ENCODE measurements at places on chromosomes 3 and 15. TPM values are rescaled to one million over a fixed set of nuclear protein-coding genes. Genes with fewer than 3 reads are reported as not detected.

GRCh38 chr3:63193647-63194046 is 84.5 kb upstream of the SYNPR start:
- DNase-seq: peak; percentile 16

DNA sequence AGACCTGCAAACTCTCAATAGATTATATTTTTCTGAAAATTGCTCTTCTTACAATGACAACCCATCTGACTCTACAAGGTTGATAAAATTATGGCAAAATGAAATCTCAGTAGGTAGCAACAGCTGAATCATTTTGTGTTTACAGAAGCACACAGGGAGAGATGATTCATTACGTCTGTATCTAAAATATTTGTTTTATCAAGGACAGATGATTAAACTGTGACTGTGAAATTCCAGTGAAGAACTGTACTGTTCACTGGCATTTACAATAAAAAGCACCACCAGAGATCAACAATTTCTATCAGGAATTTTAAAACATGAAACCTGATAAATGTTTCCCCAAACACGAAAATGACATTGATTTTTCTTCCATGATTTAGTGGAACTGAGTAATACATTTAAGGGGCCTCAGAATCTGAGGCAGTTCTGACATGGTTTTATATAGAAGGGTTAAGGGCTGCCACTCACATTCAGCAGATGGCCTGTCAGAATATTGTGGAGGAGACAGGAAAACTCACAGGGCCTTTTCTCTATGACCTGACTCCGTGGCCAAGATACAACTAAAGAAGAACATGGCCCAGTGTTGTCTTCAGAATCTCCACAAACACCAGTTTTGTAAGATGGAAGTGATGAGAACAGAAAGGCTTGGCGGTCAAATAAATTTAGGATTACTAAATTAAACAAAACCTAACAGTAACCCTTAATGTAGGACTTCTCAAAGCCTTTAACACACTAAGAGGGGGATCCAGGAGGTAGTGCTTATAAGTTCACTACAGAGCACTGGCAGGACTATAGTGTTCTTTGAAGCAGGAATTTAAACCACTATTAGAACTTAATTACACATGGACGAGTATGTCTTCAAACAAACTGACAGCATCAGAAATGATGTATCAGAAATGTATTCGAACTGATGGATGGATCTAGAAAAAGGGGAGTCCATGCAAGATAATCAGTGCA is 25.9 kb downstream of the RAD18 start:
- DNase-seq: no peak

- DNase-seq: no peak
Observed at GRCh38 chr15:86060674-86061073, 19.0 kb upstream of the AGBL1 start.

- no peak for DNase-seq
Observed at GRCh38 chr15:51004103-51004551, 90.6 kb downstream of the TNFAIP8L3 start.

- DNase-seq: no peak
Observed at GRCh38 chr15:92391640-92392039, 2.0 kb upstream of the ST8SIA2 start.

GRCh38 chr3:64509206-64509605 is 178.6 kb downstream of the ADAMTS9 start:
- DNase-seq: no peak

DNA sequence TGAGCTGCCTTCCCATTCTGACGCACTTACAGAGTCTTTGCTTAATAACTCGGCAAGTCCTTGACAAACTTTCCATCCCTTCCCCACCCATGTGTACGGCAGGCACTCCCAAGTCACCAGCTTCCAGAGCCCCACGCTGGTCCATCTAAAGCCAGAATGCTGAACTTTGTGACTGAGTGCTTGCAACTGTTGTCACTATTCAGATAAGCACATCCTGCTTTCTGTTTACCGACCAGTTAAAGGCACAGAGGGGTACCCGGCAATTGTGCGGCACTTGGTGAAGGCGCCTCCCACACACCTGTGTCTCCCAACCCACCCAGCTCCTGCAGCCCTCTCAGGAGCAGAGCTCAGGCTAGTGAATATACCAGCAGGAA is 430.6 kb downstream of the FOXP1 start:
- peak; percentile 76 for DNase-seq

DNA sequence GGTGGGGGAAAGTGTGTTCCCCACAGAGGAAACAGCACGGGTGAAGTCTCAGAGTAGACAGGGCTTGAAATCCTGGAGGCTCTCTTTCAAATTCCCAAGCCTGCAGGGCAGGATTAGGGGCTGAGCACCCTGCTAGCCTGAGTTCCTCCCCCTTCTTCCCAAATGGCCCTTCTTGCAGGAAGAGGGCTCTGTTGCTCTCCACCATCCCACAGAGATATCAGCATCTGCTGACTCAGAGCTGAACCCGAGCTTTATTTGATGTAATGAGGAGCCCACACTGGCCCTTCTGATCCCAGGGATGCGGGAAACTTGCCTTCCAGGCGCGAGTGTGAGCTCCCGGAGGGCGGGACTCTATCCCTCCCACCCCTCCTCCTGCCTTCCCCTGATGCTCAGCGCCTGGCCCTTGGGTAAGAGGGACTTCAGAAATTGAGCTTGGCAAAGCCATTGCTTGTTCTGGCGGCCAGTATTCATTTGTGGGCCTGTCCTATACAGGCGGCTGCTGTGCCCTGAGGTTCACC is 1.4 kb upstream of the STRA6 start:
- DNase-seq: no peak

DNA sequence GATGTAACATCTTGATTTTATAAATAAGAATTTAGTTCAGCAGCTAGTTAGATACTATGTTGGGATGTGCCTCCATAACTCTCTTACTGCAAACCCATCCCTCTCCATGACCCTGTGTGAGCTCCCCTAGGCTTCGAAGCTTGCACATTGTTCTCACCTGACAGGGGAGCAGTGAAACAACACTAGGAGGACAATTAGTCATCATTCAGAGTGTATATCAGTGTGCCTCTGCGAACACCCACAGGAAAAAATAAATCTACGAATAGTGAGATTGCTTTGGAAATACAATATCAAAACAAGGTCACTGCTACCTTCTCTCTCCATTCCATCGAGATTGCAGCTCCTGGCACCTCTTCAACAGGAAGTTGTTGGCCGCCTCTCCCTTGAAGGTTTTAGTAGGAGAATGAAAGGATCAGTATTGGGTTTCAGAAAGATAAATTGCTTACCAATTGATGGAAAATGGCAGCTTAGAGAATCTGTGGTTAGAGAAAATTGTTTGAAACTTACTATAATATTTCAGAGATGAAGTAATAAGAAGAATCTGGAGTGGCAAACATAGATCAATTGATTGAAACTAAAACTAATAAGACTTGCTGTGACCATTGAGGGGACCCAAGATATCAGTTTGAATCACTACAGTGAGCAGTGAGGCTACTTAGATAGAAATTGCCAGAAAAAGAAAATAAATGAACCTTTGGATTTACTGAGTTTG is 103.2 kb downstream of the CHL1 start:
- DNase-seq: no peak

DNA sequence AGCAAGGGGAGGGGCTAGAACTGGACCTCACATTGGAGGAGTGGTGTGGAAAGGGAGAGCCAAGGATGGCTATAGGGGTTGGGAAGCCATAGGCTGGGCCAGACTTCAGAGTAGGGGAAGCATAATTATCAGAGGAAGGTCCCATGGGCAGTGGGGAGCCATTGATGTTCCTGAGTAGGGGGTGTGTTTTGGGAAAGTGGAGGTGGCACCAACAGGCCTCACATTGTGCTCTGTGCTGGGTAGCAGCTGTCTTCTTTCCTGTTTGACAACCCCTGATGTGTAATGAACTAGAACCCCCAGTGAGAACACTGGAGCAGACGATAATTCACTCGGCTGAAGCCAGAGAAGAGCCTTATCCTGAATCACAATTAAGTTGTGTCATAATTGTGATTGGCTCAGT is 41.2 kb downstream of the SLC6A11 start:
- no peak for DNase-seq

GRCh38 chr3:35498506-35499210 is 140.7 kb upstream of the ARPP21 start:
- DNase-seq: no peak

- no peak for DNase-seq
Observed at GRCh38 chr3:42838571-42838970, 29.3 kb downstream of the ACKR2 start.

DNA sequence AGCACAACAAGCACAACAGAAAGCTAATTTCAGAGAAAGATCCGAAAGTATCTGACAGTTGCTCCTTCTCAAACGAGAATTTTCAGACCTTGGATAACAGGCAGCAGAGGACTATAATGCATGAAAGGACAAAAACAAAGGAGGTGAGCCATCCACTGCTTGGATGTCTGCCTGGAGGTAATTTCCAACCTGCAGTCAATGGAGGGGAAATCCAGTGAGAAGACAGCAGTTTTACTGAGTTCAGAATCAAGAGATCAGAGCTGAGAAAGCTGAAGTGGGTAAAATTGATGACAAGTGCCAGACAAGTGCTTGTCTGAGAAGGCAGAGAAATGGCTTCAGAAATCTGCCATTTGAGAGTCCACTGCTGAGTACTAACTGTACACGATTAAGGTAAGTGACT is 22.1 kb downstream of the UBE3A start:
- no peak for DNase-seq

GRCh38 chr15:81133782-81134461 is at the start of gene CFAP161:
Gene CFAP161 (plus strand): TSS chr15:81134270. CDS start chr15:81134330, 60 bp downstream.
- peak; percentile 56 for DNase-seq

DNA sequence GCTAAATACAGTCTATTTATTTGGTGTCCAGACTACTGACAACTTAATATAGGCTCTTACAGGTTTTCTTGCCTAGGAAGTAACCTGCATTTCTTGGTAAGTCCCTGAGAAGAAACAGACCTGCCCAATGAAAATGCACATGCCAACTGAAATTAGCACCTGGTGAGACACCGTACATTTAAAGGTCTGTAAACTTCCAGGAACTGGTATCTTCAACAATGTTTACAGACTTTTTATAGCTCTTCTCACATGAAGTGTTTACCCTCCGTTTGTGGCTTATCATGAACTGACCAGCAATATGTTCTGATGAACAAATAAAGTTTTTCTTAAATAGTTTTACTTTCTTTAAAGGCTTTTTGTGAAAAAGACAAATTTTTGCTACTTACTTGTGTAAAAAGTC is 93.3 kb downstream of the PCCB start:
- DNase-seq: no peak

DNA sequence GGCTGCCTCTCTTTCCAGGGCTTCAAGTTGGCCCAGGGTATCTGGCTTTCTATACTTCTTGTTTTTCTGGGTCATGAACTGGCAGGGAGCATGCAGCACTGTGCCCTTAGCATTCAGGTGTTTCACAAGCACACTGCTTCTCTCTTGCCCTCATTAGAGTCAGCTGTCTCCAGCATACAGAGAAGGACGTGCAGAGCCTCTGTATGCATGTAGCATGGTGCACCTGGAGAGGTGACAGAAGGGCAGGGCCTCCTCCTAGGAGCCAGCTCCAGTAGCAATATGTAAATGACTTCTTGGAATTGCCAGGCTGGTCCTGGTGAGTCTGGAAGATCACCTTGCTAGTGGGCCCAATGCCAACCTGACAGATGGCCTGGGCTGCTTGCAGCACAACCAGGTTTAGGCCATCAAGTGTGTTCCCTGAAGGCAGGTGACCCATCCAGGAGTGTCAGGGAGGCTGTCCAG is 44.8 kb upstream of the ATP2C1 start:
- DNase-seq: peak; percentile 76

GRCh38 chr3:71689291-71689690 is 35.9 kb downstream of the EIF4E3 start:
- DNase-seq: no peak

DNA sequence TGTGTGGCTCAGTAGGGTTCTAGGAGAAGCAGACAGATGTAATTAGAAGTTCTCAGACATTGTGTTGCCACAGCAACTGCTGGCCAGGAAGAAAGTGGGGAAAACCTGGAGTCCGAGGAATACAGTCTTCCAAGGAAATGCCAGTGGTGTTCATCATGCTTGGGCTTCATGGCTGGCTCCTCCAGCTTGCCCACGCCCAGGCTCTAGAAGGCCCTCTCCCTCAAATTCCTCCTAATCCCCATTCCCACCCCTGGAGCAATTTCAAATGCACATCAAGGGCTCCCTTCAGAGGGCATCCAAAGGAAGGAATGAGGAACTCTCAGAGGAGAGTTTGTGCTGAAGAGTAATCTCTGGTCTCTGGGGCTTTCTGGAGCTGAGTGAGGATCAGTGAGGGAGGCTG is 21.9 kb downstream of the FSTL1 start:
- no peak for DNase-seq

GRCh38 chr3:85360742-85361387 is 402.1 kb downstream of the CADM2 start:
- peak; percentile 80 for DNase-seq

DNA sequence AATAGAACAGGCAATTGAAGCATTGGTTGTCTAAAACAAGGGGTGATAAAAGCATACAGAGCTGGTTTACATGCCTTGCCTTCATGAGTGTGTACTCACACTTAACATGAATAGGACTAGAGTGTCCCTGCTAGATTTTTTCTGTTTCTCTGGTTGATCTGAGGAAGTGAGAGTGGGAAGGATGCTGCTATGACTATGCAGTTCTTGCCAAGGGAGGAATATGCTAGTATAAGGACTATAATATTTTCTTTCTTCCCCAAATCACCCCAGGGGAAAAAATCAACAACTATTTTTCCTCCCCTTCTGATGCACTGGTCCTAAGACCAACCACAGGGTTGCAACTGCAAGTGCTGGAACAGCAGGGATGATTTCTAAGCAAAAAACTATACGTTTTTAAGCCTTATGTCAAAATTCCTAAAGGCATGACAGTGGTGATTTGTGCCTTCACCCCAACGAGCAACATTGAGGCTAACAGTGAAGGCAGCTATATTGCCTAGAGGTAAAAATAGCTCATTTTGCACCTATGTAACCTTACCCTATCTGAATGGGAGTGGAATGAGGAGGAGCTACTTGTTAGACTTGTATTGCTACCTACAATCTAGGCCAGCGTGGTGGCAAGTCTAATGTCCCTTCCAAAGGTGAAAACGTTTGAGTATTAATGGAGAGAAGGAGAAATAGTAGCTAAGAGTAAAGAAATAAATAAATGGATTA is 33.5 kb upstream of the USP8 start:
- DNase-seq: no peak

DNA sequence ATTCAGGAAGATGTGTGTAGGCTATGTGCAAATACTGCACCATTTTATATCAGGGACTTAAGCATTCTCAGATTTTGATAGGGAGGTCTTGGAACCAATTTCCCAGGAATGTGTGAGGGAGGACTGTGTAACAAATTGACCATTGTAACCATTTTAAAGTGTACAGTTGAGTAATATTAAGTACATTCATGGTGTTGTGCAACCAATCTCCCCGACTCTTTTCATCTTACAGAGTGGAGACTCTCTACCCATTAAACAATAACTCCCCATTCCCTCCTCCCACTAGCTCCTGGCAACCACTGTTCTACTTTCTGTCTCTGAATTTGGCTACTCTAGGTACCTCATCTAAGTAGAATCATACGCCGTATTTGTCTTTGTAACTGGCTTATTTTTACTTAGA is 5.1 kb downstream of the RCN2 start:
- DNase-seq: no peak

Gene CADPS
- 3.7 TPM for total RNA-seq

Gene ALDH1A3
- total RNA-seq: 12.9 TPM

Gene ITIH1
- total RNA-seq: not detected

Gene GOLGA8G
- not detected for total RNA-seq

Gene CCDC39
- total RNA-seq: 0.10 TPM

Gene SCG5
- 5.7 TPM for total RNA-seq

Data from mucosa of descending colon (tissue), 3 donors.